Glomerular endothelial cell (primary cell): ENCODE measurements at places on chromosomes 11 and 22. TPM values are rescaled to one million over a fixed set of nuclear protein-coding genes. Genes with fewer than 3 reads are reported as not detected.

OR51I1 gene
- total RNA-seq, result not detected in 2 replicates

SLC22A8 gene
- total RNA-seq, result not detected in 2 replicates

RIMBP3B gene
- 0.06 TPM in 1 of 2 replicates, not detected in the other for total RNA-seq

OR52E8 gene
- total RNA-seq, result not detected in 2 replicates

UBQLNL gene
- 0.24 and 0.53 TPM in 2 replicates for total RNA-seq

OR4A16 gene
- total RNA-seq, result not detected in 2 replicates

TYR gene
- not detected in 2 replicates for total RNA-seq

WT1 gene
- 1.1 and 1.4 TPM in 2 replicates for total RNA-seq

ZNF215 gene
- total RNA-seq, result 1.5 and 3.7 TPM in 2 replicates

OR2AG2 gene
- total RNA-seq, result 0.15 and 0.18 TPM in 2 replicates

APOL5 gene
- not detected in 2 replicates for total RNA-seq

CATSPERZ gene
- not detected in 2 replicates for total RNA-seq

DNAJB7 gene
- total RNA-seq, result not detected in 2 replicates

OSM gene
- total RNA-seq, result not detected in 2 replicates

CDC42EP1 gene
- total RNA-seq, result 89.3 and 120 TPM in 2 replicates

PIWIL4 gene
- total RNA-seq, result 1.1 and 4.0 TPM in 2 replicates

LRRN4CL gene
- total RNA-seq, result not detected in 2 replicates

MAFF gene
- 91.0 and 119 TPM in 2 replicates for total RNA-seq

CRYBB3 gene
- total RNA-seq, result 0.58 TPM in 1 of 2 replicates, not detected in the other

GPR83 gene
- total RNA-seq, result not detected in 2 replicates

ART1 gene
- total RNA-seq, result not detected in 2 replicates

TBX10 gene
- total RNA-seq, result not detected in 2 replicates

SPTBN2 gene
- total RNA-seq, result 47.7 and 63.2 TPM in 2 replicates

TSPAN18 gene
- 31.8 and 128 TPM in 2 replicates for total RNA-seq

SUSD2 gene
- 0.19 and 0.23 TPM in 2 replicates for total RNA-seq

APLNR gene
- 0.10 and 0.76 TPM in 2 replicates for total RNA-seq

CARNS1 gene
- 0.10 and 0.18 TPM in 2 replicates for total RNA-seq

DEFB131B gene
- not detected in 2 replicates for total RNA-seq

MICALL1 gene
- total RNA-seq, result 122 and 133 TPM in 2 replicates

AGBL2 gene
- not detected in 2 replicates for total RNA-seq

RCN1 gene
- 288 and 333 TPM in 2 replicates for total RNA-seq

OR52A5 gene
- not detected in 2 replicates for total RNA-seq

PAX6 gene
- 0.05 TPM in 1 of 2 replicates, not detected in the other for total RNA-seq

FZD4 gene
- 103 and 107 TPM in 2 replicates for total RNA-seq

TMEM121B gene
- 0.68 and 0.88 TPM in 2 replicates for total RNA-seq

SEPTIN3 gene
- total RNA-seq, result 0.12 TPM in 1 of 2 replicates, not detected in the other

CHST1 gene
- total RNA-seq, result 42.1 and 258 TPM in 2 replicates

ANKK1 gene
- 0.12 TPM in 1 of 2 replicates, not detected in the other for total RNA-seq

SAC3D1 gene
- total RNA-seq, result 16.8 and 17.8 TPM in 2 replicates

MYOD1 gene
- total RNA-seq, result not detected in 2 replicates

SCT gene
- not detected in 2 replicates for total RNA-seq

CHRM4 gene
- total RNA-seq, result 0.12 TPM in 1 of 2 replicates, not detected in the other

RTN3 gene
- total RNA-seq, result 96.8 and 102 TPM in 2 replicates

KCTD14 gene
- 0.58 and 2.0 TPM in 2 replicates for total RNA-seq
